ENCODE measurements at places on chromosomes 4 and X. TPM values are rescaled to one million over a fixed set of nuclear protein-coding genes. Genes with fewer than 3 reads are reported as not detected.

DNA sequence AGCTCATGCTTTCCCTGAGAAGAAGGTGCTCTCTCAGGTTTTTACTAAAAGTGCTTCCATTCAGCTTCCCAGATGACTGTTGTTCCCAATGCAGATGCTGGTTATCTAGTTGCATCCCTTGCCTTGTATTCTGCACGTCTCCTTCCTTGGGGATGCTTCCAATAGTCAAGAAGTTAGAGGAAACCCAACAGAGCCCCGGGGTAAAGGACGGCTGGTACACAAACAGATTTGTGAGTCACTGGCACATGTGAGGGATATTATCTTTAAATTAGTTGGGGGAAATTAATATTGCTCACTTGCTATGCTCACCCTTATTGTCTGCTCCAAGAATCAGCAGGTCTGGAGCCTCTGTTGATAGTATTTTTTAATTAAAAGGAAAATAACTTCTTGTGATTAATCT is 465.2 kb upstream of the BOD1L1 start:
- DNase-seq: no peak
- no peak overlapping the region for H3K4me3 ChIP-seq
- no peaks in the 10 kb centered on the region for H3K4me1 ChIP-seq
- H3K27me3 ChIP-seq: no peaks in the 10 kb centered on the region
- H3K36me3 ChIP-seq: no peaks in the 10 kb centered on the region

GRCh38 chr4:43049326-43049725 is 156.8 kb downstream of the GRXCR1 start:
- H3K27me3 ChIP-seq: no peaks in the 10 kb centered on the region
- no peaks in the 10 kb centered on the region for H3K36me3 ChIP-seq
- no peak for DNase-seq
- no peak overlapping the region for H3K4me3 ChIP-seq

- H3K4me3 ChIP-seq: no peak overlapping the region
- no peaks in the 10 kb centered on the region for H3K27me3 ChIP-seq
- DNase-seq: no peak
- no peaks in the 10 kb centered on the region for H3K4me1 ChIP-seq
Observed at GRCh38 chrX:26889574-26889973, 573.6 kb downstream of the PPP4R3C start.

DNA sequence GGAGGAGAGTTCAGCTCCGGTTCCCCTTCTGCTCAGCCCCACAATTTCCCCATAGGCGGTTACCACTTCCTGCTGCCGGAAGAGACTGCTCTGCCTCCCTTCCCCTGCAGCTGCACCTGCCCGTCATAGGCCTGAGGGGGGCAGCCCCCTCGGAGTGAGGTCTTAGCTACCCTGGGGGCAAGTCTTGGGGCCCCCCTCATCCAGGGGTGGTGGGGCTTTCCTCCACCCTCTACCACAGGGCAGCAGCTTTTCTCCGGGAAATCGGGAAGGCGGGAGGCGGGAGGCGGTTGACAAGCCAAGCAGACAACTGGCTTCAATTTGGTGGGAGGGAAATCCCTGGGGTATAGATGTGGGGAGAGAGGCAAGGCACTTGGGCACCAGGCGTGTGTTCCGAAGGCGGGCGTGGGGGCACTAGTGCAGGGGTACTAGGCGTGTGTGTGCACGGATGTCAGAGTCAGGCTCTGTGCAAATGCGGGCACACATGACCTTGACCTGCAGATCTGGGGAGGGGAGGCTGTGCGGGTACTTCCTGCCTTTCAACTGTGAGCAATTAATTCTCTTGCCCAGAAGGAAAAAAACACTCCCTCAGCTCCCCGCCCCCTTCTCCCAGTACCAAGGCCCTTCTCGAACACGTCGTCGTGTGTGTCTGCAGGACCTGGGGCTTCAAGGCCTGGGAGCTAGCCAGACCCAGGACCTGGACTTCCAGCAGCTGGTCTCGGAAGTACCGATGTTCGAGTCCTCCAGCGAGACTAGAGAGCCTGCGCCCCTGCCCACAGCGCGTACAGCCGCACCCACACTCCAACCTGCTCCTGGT is 1.0 kb upstream of the ARHGAP4 start:
- H3K36me3 ChIP-seq: peaks cover 21% of the 10 kb centered on the region
- H3K27ac ChIP-seq: peak overlapping the region; percentile 92
- no peaks in the 10 kb centered on the region for H3K27me3 ChIP-seq
- peaks cover 8% of the 10 kb centered on the region for H3K4me1 ChIP-seq

- H3K4me3 ChIP-seq: no peak overlapping the region
- peaks cover 12% of the 10 kb centered on the region for H3K4me1 ChIP-seq
- no peaks in the 10 kb centered on the region for H3K27me3 ChIP-seq
- H3K27ac ChIP-seq: peak overlapping the region; percentile 76
- DNase-seq: no peak
- H3K36me3 ChIP-seq: no peaks in the 10 kb centered on the region
Observed at GRCh38 chr4:118758293-118758692, 73.1 kb downstream of the METTL14 start.

GRCh38 chr4:83110223-83110945 is 4.1 kb downstream of the PLAC8 start:
- peak overlapping the region; percentile 80 for H3K4me3 ChIP-seq
- H3K36me3 ChIP-seq: no peaks in the 10 kb centered on the region
- no peaks in the 10 kb centered on the region for H3K4me1 ChIP-seq
- peak; percentile 90 for DNase-seq

GRCh38 chr4:30103455-30103854 is 616.7 kb upstream of the PCDH7 start:
- H3K36me3 ChIP-seq: no peaks in the 10 kb centered on the region
- no peak for DNase-seq
- no peaks in the 10 kb centered on the region for H3K4me1 ChIP-seq

DNA sequence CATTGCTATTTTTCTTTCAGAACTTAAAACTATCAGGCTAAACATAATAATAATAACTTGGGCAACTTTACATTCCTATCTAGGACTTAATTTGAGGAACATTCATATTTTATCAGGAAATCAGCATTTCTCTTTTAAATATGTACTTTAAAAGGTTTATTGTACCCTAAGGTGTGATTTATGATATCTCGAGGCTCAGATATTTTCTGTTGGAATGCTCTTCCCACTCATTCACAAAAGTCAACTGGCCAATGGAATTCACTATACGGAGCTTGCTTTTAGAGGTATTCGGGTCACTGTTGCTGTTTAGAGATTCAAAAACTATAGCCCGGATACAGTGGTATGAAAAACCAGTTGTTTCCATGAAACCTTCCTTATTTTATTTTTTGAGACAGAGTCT is 328.3 kb downstream of the GBA3 start:
- no peaks in the 10 kb centered on the region for H3K36me3 ChIP-seq
- no peaks in the 10 kb centered on the region for H3K27me3 ChIP-seq
- no peaks in the 10 kb centered on the region for H3K4me1 ChIP-seq
- no peak for DNase-seq
- no peak overlapping the region for H3K4me3 ChIP-seq

- no peak overlapping the region for H3K4me3 ChIP-seq
- no peak for DNase-seq
- H3K27ac ChIP-seq: no peak overlapping the region
- H3K4me1 ChIP-seq: no peaks in the 10 kb centered on the region
- H3K36me3 ChIP-seq: no peaks in the 10 kb centered on the region
Observed at GRCh38 chr4:85756938-85757337, 282.0 kb downstream of the ARHGAP24 start.

DNA sequence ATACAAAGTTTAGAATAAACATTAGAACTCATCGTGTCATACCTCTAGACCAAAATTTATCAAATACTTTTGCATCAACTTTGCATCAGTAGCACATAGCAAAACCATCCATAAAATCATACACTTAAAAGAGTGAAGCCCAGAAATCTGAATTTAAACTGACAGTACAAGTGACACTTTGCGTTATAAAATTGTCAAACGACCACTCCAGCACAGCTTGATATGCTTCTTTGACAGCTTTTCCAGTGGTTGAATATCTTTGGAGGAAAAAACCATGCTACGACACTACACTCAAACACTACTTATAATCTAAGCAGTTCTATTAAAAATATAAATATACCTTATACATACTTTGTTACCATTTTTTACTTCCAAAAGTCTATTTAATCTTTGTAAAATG is 1644.4 kb downstream of the STIM2 start:
- no peak for DNase-seq
- H3K27ac ChIP-seq: no peak overlapping the region
- no peaks in the 10 kb centered on the region for H3K36me3 ChIP-seq
- no peaks in the 10 kb centered on the region for H3K4me1 ChIP-seq

GRCh38 chrX:39855748-39856129 is 242.0 kb downstream of the BCOR start:
- H3K4me3 ChIP-seq: no peak overlapping the region
- no peak overlapping the region for H3K27ac ChIP-seq
- no peaks in the 10 kb centered on the region for H3K36me3 ChIP-seq
- H3K4me1 ChIP-seq: no peaks in the 10 kb centered on the region
- DNase-seq: no peak

GRCh38 chrX:123851079-123851478 is 8.8 kb upstream of the XIAP start:
- no peaks in the 10 kb centered on the region for H3K4me1 ChIP-seq
- H3K27me3 ChIP-seq: no peaks in the 10 kb centered on the region
- no peak for DNase-seq

GRCh38 chr4:7298619-7299009 is 106.3 kb downstream of the SORCS2 start:
- no peaks in the 10 kb centered on the region for H3K36me3 ChIP-seq
- H3K27me3 ChIP-seq: no peaks in the 10 kb centered on the region
- H3K4me3 ChIP-seq: no peak overlapping the region

DNA sequence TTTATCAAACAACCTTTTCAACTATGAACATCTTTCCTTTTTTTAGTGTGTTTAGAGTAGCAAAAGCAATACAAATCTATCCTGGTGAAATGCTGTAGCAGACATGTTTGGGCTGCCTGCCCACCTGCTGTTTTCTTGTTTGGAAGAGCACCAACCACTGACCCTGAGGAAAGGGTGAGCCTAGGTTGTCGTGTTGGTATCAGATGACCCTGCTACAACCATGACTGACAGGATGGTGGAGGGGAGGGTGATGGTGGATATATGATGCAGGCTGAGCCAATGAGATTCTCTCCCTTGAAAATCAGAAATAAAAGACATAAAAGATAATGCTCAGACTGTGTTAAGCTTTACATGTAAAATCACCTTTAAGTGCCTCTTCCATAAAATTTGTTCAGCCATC is 201.2 kb downstream of the NPNT start:
- no peak for DNase-seq
- no peaks in the 10 kb centered on the region for H3K4me1 ChIP-seq
- no peak overlapping the region for H3K4me3 ChIP-seq
- no peak overlapping the region for H3K27ac ChIP-seq
- peaks cover 18% of the 10 kb centered on the region for H3K36me3 ChIP-seq

DNA sequence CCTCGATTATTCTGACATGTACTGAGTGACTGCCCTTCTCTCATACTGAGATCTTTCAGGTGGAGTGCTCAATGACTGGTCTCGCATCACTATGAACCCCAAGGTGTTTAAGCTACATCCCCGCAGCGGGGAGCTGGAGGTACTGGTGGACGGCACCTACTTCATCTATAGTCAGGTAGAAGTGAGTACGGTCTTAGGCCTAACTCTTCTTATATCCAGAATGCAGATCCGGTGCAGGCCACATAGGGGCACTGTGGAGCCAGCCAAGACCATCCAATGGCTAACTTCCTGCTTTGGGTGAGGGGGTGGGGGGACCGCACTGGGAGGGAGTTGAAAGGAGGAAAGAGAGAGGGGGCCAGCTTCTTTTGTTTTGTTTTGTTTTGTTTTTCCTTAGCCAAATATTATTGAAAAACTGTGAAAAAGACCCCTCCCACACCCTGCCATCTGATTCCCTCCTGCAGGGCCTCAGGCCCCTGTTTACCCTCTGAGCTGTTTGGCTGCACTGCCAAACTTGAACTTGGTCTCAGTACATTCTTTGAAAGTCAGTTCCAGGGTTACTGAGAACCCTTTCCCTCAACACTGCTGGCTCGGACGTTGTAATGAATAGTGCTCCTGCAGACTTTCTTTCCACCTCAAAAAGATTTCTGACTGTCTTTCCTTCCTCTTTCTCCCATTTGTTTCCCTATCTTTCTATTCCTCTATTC is 16.2 kb downstream of the AWAT2 start:
- no peak for DNase-seq
- no peaks in the 10 kb centered on the region for H3K27me3 ChIP-seq
- no peaks in the 10 kb centered on the region for H3K4me1 ChIP-seq

DNA sequence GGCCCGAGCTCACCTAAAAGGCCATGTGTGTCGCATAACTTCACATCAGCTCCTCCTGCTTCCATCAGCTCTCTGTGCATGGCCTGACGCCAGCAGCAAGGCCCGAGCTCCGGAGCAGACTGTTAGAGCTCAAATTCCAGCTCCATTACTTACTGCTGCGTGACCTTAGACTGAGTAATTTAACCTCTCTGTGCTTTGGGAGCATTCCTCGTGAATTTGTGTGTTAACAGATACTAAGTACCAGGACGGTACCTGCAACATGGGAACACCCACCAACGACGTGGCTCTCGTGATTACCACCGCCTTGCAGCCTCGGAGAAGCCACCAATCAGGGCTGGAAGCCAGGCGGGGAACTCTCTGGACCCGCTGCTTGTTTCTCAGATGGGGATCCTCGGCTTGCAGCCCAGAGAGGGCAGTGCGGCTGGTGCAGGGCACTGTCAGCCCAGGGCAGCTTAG is 12.9 kb downstream of the LETM1 start:
- no peaks in the 10 kb centered on the region for H3K4me1 ChIP-seq
- H3K27ac ChIP-seq: no peak overlapping the region
- no peak for DNase-seq
- H3K36me3 ChIP-seq: peaks cover 79% of the 10 kb centered on the region

GRCh38 chrX:153903991-153904957 is at the start of gene AVPR2:
Gene AVPR2, plus strand, starts transcription at chrX:153904673. Its CDS starts 473 bp downstream, at chrX:153905146.
- no peak within 1 kb of the TSS for H3K27ac ChIP-seq
- no peak for DNase-seq
- H3K4me1 ChIP-seq: no peaks in the 10 kb centered on the region
- no peak within 1 kb of the TSS for H3K4me3 ChIP-seq
- no peaks in the 10 kb centered on the region for H3K36me3 ChIP-seq

DNA sequence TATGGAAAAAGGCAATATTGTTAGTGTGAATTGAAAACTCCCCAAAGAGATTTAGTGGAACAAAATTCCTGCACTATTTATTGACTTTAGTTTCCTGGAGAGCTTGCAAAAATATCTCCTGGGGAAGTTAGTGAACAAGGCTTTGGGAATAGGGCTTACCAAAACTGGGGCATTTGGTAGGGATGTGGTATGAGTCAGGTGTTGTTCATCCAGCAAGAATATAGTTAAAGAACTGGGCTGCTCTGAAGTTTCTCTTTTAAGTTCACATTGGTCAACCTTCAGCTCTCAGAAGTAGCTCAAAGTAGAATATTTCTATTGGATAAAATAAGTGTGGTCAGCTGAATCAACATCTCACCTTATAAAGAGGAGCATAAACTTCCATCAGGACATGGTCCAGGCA is 185.0 kb downstream of the CPE start:
- no peaks in the 10 kb centered on the region for H3K4me1 ChIP-seq
- H3K4me3 ChIP-seq: no peak overlapping the region
- H3K27ac ChIP-seq: no peak overlapping the region

FAM9C gene
- not detected for total RNA-seq

TBX22 gene
- not detected for total RNA-seq

CENPVL2 gene
- total RNA-seq: not detected

LRAT gene
- not detected for total RNA-seq

IKBKG gene
- total RNA-seq: 37.5 TPM

CXCL13 gene
- not detected for total RNA-seq

SMIM31 gene
- total RNA-seq: not detected

ASMTL gene
- 27.1 TPM for total RNA-seq

SPOCK3 gene
- not detected for total RNA-seq

DCLK2 gene
- 34.2 TPM for total RNA-seq

C1QTNF7 gene
- total RNA-seq: 23.2 TPM

AFM gene
- not detected for total RNA-seq
